ENCODE measurements at places on chromosomes 2 and 18. TPM values are rescaled to one million over a fixed set of nuclear protein-coding genes. Genes with fewer than 3 reads are reported as not detected.
A peak's percentile ranks its signal among the peaks of the same experiment; 100 is the strongest.

Gene GPR39
- 2.5 TPM for total RNA-seq

DNA sequence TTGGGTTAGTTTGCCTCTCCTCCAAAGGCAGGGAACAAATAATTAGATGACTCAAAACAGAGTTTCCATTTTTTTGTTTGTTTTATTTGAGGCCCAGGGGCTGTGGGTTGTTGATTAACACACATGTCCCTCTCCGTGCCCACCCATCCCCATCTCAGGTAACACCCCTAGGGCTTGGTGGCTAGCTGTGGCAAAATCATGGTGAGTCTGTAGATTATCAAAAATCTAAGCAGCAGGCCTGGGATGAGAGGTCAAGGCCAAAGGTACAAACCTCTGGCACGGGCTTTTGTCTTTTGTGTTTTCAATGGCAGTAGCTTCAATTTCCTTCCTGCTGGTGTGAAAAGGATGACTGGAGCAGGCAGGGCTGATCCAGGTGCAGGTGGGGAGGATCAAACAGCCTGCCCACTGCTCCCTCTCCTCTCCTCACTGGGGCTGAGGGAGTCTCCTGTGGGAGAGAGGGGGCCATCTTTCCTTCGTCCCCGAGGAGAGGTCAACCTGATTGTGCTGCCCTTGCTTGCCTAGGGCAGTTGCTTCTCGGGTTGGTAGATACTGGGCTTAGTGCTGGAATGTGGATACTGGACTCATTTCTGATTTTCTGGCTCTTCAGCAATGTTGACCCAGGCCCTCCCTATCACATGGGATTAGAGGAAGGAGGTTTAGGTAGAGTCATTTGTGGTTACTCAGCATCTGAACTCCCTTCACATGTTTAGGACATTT lies 31.9 kb upstream of the EML4 start:
- no peak overlapping the region for H3K27ac ChIP-seq
- DNase-seq = no peak
- H3K27me3 ChIP-seq = no peaks in the 10 kb centered on the region
- no peak overlapping the region for H3K4me3 ChIP-seq

GRCh38 chr18:62655520-62656219 lies 59.7 kb upstream of the PHLPP1 start:
- peaks cover 18% of the 10 kb centered on the region for H3K27me3 ChIP-seq
- no peaks in the 10 kb centered on the region for H3K36me3 ChIP-seq
- no peak for DNase-seq
- H3K4me3 ChIP-seq = no peak overlapping the region

Gene RNF152
- 48.2 TPM for total RNA-seq

Gene ARHGAP15
- total RNA-seq = not detected

DNA sequence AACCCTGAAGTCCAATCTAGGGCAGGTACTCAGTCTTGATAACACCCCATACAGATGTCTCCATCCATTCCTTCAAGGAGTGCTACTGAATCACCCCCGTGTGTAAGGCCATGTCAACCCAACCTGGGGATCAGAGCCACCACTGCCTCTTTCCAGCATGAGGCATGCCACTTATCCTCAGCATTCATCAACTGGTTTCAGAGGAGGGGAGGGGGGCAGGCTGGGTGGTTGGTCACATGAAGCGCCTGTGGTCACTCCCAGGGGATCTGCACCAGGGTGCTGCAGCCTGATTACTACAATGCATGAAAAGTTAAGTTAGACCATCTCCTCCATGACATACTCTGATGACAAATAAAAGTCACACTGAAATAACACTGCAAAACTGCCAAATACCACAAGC lies 65.0 kb downstream of the UXS1 start:
- H3K4me1 ChIP-seq = peaks cover 16% of the 10 kb centered on the region
- no peak overlapping the region for H3K27ac ChIP-seq
- no peak overlapping the region for H3K4me3 ChIP-seq
- H3K36me3 ChIP-seq = peaks cover 9% of the 10 kb centered on the region
- no peaks in the 10 kb centered on the region for H3K27me3 ChIP-seq

Gene RPRM
- total RNA-seq = not detected

Gene FNDC4
- total RNA-seq = 6.0 TPM

- H3K4me1 ChIP-seq = peaks cover 76% of the 10 kb centered on the region
- peak; percentile 97 for DNase-seq
- no peaks in the 10 kb centered on the region for H3K27me3 ChIP-seq
- peak overlapping the region; percentile 77 for H3K27ac ChIP-seq
Observed at GRCh38 chr2:14516844-14517243, 115.7 kb upstream of the LRATD1 start.

GRCh38 chr2:64023485-64024258 lies 4.4 kb upstream of the VPS54 start:
- no peak overlapping the region for H3K27ac ChIP-seq
- peaks cover 2% of the 10 kb centered on the region for H3K27me3 ChIP-seq
- peaks cover 19% of the 10 kb centered on the region for H3K4me1 ChIP-seq
- 0 out of 2 replicates have a peak, but pooled peaks cover under 1% of the 10 kb centered on the region for H3K36me3 ChIP-seq
- no peak for DNase-seq

DNA sequence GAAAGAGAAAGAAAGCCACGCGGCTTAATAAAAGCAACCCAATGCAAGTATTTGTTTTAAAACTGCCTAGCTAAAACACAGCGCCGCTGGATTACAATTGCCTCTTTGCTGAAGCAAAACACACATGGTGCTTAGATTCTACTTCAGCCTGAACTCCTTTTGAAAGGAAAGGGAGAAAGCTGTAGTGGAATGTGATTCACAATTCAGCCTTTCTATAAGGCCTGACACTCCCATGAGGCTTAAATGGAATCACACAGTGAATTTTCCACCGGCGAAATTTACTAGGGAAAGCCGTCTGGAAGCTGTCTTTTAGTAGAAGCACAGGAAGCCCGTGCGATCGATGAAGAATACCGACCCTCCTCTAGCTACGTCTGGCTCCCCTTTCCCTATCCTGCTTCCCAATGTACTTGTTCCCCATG lies 348.0 kb downstream of the DLGAP1 start:
- no peak overlapping the region for H3K27ac ChIP-seq
- H3K27me3 ChIP-seq = peaks cover 2% of the 10 kb centered on the region
- H3K4me1 ChIP-seq = peaks cover 6% of the 10 kb centered on the region

DNA sequence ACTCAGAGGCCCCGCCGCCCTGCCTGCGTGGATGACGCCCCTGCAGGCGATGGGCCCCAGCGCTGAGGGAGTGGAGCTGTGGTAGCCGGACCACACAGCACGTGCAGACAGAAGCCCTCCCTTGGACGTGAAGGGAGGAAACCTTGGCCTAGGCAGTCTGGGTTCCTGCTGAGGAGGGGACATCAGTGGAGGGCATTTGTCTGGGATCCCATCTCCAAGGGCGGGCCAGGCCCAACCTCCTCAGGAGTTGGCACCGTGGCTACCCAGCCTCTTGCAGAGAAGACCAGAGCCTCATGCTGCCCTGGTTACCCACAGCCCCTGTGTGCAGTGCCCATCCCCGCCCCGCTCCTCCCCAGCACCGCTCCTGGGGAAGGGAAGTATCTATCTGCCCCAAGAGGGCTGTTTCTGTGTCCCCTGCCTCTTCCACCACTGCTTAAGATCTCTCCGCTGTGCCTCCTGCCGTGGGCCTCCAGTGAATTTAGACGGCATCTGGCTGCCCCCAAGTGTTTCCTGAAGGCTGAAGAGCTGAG lies 241.8 kb downstream of the KLHL29 start:
- DNase-seq = no peak
- peaks cover 15% of the 10 kb centered on the region for H3K36me3 ChIP-seq
- H3K27me3 ChIP-seq = peaks cover 5% of the 10 kb centered on the region
- H3K4me3 ChIP-seq = no peak overlapping the region
- H3K4me1 ChIP-seq = peaks cover 15% of the 10 kb centered on the region

DNA sequence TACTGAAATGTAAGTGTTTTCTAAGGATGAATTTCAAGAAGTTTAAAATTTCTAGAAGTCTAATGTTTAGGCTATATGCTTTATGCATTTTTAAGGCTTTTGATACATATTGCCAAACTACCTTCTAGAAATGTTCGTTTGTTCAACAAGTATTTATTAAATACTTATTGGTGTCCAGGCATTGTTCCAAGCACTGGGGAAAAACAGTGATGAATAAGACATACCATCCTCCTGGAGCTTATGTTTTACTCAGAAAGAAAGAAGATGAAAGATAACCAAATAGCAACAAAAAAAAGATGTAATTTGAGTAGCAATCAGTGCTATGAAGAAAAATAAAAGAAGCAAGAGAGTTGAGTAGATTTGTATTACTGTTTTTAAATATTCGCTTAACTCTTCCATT lies 692.9 kb downstream of the SLC4A3 start:
- DNase-seq = peak; percentile 65
- no peak overlapping the region for H3K27ac ChIP-seq
- peaks cover 14% of the 10 kb centered on the region for H3K4me1 ChIP-seq
- H3K4me3 ChIP-seq = no peak overlapping the region

DNA sequence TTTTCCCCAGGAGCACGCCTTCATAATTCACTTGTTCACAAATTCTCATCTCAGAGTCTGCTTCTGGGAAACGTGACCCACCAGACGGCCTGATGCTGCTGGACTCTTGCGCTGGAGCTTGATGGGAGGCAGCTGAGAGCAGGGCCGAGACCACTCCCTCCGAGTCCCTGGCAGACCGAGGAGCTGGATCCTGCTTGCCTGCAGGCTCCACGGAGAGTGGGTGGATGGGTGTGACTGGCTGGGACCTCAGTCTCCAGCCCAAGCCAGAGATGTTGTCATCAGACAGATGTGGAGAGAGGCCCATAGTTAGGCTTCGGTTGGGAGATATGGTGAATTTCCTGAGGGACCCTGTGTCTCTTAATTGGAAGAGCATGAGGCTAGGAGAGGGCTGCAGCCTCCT lies 76.4 kb downstream of the TSN start:
- H3K27me3 ChIP-seq = peaks cover 17% of the 10 kb centered on the region
- H3K36me3 ChIP-seq = no peaks in the 10 kb centered on the region
- no peak overlapping the region for H3K27ac ChIP-seq
- no peak overlapping the region for H3K4me3 ChIP-seq
- no peaks in the 10 kb centered on the region for H3K4me1 ChIP-seq

Gene SERPINB11
- not detected for total RNA-seq

DNA sequence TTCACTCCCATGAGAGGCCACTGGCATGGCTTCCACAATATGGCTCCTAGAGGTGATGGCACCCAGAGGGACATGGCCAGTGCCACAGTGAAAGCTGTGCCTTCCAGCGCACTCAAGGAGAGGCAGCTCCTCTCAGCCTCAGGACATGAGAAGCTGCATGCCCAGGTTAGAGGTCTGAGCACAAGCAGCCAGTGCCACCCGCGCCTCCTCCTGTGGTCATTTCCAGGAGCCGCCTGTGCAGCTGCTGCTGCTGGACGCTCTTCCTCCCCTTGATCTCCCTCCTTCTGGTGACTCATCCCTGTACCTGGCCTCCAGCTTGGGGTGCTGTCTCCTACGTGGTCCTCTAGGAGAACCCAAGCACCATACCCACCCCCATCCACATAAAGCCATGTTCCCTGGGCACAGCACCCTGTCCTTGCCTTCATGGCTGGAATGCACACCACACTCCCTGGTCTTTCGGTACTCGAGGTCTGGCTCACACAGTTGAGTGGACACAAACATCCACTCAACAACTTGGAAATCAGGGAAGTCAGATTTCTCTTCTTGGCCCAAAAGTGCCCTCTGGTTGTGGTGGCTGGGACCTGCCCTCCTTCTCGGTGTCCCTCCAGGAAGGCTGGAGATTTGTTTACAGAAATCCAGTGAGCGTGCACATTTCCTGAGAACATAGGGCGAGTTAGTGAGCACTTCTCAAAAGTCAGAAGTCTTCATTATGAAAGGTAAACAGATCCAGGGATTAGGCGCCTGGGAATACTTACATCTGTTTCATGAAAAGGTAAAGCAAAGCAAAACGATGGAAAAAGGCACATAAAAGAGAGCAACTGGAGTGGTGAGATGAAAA lies 96.7 kb downstream of the EIPR1 start:
- no peaks in the 10 kb centered on the region for H3K27me3 ChIP-seq
- no peak for DNase-seq
- no peak overlapping the region for H3K4me3 ChIP-seq
- no peak overlapping the region for H3K27ac ChIP-seq
- peaks cover 9% of the 10 kb centered on the region for H3K36me3 ChIP-seq
- no peaks in the 10 kb centered on the region for H3K4me1 ChIP-seq

- H3K4me3 ChIP-seq = no peak overlapping the region
- peaks cover 6% of the 10 kb centered on the region for H3K27me3 ChIP-seq
- DNase-seq = no peak
- no peak overlapping the region for H3K27ac ChIP-seq
Observed at GRCh38 chr2:195730912-195731311, 73.9 kb downstream of the SLC39A10 start.

Gene FAM124B
- total RNA-seq = not detected

GRCh38 chr2:197198890-197199289 lies 111.7 kb downstream of the ANKRD44 start:
- H3K4me1 ChIP-seq = no peaks in the 10 kb centered on the region
- no peaks in the 10 kb centered on the region for H3K36me3 ChIP-seq
- no peak overlapping the region for H3K27ac ChIP-seq

DNA sequence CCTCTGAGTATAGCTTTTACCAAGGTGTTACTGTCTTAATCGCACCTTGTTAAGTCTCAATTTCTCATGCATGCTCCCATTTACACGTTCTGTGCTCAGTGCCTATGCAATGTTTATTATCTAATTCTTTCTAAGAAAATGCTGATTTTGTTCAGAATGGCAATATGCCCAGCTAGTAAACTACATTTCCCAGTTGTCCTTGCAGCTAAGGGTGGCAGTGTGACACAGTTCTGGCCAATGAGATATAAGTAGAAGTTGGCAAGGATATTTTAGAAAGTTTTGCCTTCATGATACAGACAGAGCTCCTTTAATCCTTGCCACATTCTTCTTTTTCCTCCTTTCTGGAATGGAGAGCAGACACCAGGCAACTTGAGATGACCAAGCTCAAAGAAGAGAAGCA lies 45.3 kb downstream of the POLE4 start:
- peaks cover 12% of the 10 kb centered on the region for H3K4me1 ChIP-seq
- peaks cover 14% of the 10 kb centered on the region for H3K36me3 ChIP-seq
- H3K27ac ChIP-seq = no peak overlapping the region
- DNase-seq = no peak

- no peak for DNase-seq
- peaks cover 82% of the 10 kb centered on the region for H3K4me1 ChIP-seq
- H3K27ac ChIP-seq = peak overlapping the region; percentile 98
- peak overlapping the region; percentile 6 for H3K4me3 ChIP-seq
- no peaks in the 10 kb centered on the region for H3K27me3 ChIP-seq
Observed at GRCh38 chr2:224927011-224927410, 115.3 kb downstream of the DOCK10 start.

Gene HOXD10
- 13.5 TPM for total RNA-seq

DNA sequence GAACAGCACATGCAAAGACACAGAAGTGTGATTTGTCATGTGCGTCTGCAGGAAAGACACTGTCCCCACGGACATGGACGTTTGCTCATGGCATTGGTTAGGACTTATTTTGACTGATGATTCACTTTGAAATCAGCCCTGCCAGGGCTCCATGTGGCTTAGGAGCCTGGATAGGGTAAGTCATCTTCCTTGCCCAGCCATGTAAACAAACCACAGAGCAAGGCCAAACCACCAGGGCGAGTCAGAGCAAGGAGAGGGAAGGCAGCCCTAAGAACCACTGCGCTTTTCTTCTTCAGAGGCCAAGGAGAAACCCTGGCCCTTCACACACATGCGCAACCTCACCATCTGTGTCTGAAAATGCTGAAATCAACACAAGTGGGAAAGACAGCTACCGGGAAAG lies 88.8 kb downstream of the GFPT1 start:
- H3K4me3 ChIP-seq = peak overlapping the region; percentile 67
- H3K27me3 ChIP-seq = peaks cover 4% of the 10 kb centered on the region
- H3K36me3 ChIP-seq = no peaks in the 10 kb centered on the region
- H3K4me1 ChIP-seq = peaks cover 33% of the 10 kb centered on the region
- DNase-seq = peak; percentile 93
- H3K27ac ChIP-seq = peak overlapping the region; percentile 89

GRCh38 chr2:96693286-96694200 lies 46.3 kb downstream of the LMAN2L start:
- H3K4me3 ChIP-seq = no peak overlapping the region
- H3K27me3 ChIP-seq = no peaks in the 10 kb centered on the region
- no peak for DNase-seq
- H3K27ac ChIP-seq = no peak overlapping the region
- no peaks in the 10 kb centered on the region for H3K36me3 ChIP-seq

Gene C2orf80
- not detected for total RNA-seq
